ENCODE measurements at places on chromosomes 5 and 9.

DNA sequence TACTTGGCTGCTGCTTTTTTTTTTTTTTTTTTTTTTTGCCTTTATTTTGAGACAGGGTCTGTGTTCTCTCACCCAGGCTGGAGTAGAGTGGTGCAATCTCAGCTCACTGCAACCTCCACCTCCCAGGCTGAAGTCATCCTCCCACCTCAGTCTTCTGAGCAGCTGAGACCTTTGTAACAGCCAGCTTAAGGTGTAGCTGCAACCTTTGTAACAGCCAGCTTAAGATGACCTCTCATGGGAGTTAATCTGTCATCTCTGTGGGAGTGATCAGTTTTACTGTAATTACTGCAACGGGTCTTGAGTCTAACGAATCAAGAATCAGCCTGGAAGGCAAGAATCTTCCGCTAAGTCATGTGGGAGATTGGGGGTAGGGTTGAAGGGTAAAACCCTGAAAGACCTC is 31.6 kb upstream of the SNX2 start:
- ATAC-seq = no peak

DNA sequence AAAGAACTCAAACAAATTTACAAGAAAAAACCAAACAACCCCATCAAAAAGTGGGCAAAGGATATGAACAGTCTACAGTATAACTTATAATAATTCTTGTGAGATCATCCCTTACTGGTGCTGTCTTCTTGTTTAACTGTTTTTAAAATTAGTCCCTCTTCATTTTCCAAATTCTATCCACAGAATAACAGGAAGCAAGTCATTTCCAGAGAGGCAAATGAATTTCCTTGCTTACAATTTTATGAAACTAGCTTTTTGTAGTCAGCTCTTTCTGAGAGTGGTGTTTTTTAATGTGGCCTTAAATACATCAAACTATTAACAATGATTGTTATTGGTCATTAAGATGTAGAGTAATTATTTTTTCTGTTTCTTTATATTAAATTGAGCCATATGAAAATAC is 40.6 kb downstream of the FAM174A start:
- ATAC-seq = no peak

DNA sequence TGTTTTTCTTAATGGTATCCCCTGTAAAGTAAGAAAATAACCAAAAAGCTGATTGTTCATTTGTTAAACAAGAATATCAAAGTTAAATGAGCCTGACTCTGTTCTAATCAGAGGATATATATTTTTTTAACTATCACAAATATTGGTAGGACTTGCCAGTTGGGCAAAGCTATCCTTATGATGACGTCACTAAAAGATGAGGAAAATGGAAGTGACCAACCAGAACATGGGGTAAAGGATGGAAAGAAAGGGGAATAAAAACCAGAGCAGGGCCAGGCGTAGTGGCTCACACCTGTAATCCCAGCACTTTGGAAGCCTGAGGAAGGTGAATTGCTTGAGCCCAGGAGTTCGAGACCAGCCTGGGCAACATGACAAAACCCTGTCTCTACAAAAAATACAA is 811.6 kb upstream of the DMAC1 start:
- no peak for ATAC-seq

DNA sequence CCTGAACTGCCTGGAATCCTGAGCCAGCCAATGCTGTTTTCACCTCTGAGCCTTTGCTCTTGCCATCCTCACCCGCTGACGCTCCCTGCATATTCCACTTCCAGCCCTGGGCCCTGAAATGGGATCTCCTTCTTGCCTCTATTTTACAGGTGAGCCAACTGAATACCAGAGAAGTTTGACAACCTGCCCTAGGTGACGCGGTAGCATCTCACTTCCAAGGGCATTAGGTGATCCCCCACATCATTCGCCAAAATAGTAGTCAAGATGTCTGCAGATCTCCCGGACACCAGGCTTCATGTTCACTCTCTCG is 43.5 kb downstream of the FOXI1 start:
- no peak for ATAC-seq

GRCh38 chr5:77133061-77133758 is 46.1 kb upstream of the ZBED3 start:
- ATAC-seq = peak; percentile 93

- no peak for ATAC-seq
These were observed 22.3 kb downstream of the TCF7 start for GRCh38 chr5:134136771-134137170.
